ENCODE measurements at places on chromosomes 2 and 18.

DNA sequence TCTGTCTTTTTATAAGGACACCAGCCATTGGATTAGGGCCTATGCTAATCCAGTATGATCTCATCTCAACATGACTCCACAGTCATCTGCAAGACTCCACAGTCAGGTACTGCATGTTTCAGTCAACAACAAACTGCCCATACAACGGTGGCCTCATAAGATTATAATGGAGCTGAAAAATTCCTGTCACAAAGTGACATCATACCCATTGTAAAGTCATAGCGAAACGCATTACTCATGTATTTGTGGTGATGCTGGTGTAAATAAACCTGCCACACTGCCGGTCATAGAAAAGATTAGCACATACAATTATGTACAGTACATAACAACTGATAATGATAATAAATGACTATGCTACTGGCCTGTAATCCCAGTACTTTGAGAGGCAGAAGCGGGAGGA, 102.2 kb downstream of the TEX51 start:
- DNase-seq = no peak

DNA sequence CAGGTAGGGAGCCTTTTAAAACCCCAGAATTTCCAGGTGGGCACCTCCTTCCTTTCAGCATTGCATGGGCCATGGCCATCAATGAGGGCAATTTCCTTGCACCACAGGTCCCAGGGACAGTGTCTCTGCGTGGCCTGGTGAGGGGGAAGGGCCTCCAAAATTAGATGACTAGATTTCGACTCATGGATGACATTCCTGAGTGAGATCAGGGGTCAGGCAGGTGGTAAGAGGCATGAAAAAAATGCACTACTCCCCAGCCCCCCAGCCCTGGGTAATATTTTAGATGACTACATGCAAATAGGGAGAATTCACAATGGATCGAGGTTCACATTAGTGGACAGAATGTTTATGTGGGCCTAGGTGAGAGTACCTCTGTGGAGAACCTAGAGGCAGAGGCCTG, 19.0 kb upstream of the IGFBP5 start:
- no peak for DNase-seq

DNA sequence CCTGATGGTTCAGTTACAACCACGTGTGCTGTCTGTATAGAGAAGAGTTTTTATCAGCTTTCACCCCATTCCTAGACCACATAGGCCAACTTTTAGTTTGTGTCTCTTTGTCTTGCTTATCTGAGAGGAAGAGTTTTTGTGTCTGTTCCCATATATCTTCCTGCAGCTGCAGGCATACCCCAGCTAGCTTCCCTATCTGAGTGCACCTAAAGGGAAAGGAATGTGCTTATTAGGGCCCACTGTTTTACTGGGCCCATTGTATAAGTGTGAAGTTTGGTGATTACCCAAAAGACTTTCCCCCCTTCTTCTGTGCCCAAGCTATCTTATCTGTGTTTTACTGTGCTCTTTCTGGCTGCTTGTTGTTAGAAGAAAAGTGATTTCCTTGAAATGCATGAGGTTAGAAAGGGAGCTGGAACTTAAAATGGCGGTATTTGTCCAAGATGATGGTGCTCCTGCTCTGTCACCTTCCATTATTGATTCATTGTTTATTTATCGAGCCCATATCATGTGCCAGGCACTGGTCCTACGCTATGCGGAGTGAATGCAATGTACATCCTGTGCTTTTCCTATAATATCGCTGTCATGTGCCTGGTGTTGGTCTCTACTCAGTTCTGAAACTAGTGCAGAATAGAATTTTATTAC, 57.2 kb downstream of the NYAP2 start:
- DNase-seq = no peak

DNA sequence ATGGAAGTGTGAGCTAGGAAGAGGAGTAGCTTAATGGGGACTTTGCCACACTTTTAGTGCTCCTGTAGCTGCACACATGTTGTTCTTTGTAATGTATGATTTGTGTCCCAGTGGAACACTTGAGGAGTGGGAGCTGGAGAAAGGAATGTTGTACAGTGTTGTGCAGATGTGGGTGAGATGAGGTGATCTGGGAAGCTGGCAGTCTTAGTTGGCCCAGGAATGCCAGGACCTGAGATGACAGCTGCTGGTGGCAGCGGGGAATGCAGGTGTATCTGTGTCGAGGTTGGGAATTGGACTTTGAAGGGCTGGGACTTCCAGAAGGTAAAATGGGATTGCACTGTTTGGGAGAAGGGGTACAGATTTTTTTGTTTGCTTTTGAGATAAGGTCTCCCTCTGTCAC, 23.6 kb downstream of the NEDD4L start:
- no peak for DNase-seq

DNA sequence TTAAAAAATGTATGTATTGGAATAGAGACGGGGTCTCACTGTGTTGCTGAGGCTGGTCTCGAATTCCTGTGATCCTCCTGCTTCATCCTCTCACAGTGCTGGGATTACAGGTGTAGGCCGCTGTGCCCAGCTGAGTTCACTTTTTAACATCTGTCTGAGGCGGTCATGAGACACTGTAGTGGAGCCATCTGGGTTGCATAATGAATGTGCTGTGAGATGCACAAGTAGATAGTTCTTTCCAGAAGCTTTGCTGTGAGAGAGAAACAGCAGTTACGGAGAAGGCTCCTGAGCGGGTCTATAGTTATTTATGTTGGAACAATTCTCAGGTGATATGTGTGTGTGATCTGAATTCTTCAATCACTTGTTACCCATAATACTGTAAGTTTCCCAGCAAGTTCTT, 3.1 kb downstream of the RMC1 start:
- DNase-seq = no peak

DNA sequence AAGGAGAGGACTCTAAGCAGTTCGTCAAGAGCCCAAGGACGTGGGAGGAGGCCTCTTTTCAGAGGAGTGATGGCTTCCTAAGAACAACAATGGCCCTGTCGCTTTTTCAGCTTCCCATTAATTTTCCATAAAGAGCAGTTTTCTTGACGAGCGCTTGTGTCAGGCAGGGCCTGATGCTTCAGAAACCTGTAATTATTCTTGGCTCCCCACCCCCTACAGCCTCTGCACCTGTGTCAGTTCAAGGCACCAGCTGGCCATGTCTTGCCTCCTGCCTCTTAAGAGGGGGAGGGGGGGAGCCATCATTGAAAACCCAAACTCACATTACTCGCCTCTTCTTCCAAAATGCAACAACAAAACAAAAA, 32.3 kb downstream of the KLF7 start:
- no peak for DNase-seq

GRCh38 chr18:68482815-68483214, 232.1 kb downstream of the TMX3 start:
- no peak for DNase-seq

DNA sequence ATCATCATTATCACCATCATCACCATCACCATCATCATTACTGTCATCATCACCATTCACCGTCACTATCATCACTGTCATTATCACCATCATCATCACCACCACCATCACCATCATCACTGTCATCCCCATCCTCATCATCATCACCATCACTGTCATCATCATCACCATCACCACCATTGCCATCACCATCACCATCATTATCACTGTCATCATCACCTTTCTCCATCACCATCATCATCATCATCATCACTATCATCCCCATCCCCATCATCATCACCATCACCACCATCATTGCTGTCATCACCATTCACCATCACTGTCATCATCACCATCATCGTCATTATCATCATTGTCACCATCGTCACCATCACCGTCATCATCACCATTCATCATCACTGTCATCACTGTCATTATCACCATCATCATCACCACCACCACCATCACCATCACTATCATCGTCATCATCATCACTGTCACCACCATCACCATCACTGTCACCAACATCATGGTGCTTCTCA, 9.8 kb downstream of the HPCAL1 start:
- DNase-seq = no peak

DNA sequence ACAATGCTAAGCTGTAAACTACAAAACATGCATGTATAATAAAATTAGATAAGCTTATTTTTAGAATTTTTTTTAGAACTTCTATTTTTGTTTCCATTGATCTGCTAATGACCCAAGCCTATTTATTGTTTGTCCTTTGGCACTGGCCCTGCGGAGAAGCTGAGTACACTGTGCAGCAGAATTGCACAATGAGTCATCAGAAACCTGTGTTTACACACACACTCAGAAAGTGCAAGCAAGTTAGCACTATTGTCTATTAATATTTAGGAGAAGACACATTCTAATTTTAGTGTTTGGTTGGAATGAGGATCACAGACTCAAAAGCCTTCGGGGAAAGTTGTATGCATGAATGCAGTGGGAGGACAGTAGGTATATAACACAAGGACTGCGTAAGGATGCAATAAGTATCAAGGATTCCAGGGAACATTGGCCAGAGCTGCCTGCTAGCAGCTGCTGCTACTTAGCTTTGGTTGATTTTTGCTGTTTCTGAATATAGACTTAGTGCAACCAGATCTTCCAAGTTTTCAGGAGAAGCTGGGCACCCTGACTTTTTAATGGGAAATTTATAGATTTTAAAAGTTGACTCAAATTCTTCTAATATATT, 128.2 kb downstream of the KCNH7 start:
- no peak for DNase-seq

DNA sequence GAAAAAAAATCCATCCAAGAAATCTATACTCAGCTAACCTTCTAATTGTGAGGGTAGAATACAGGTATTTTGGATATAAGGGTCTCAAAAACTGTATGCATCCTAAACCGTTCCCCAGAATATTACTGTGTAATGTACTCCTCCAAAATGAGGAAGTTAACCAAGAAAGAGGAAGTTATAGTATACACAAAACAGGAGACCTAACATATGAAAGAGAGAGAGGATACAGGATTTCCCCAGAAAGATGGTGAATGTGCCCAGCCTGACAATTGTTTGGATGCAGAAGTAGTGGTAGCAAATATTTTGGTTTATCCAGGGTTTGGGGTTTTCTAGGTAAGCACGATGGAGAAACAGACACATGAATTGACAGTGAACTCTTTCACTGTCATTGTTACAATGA, 50.6 kb downstream of the GALNT3 start:
- DNase-seq = no peak

DNA sequence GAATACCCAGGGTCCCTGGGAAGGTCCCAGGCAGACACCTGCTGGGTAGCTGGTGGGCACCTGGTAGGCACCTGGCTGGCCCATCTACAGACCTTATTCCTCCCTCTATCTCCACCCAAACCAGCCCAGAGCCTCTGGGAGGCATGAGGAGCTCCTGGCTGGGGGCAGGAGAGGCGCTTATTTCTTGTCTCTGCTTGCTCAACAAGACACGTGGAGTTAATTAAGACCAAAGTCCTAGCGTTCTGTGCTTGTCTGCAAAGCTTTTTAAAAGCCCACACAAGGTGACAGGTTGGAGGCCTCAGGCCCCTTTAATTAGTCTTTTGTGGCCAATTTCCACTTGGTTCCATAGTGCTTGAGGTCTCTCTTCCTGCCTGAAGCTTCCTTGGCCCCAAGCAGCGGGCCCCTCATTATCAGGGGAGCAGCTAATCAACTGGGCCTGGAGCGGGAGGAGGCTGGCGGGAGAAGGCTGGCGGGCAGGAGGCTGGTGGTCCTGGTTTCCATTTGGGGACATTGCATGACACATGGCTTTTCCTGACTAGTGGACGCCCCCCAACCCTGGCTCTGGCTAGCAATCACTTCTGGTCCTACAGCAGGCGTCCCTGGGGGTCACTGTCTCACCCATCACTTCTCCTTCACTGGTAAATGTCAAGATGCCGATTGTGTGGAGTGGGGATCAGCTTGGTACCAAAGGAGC, 65.4 kb upstream of the HDAC4 start:
- no peak for DNase-seq

DNA sequence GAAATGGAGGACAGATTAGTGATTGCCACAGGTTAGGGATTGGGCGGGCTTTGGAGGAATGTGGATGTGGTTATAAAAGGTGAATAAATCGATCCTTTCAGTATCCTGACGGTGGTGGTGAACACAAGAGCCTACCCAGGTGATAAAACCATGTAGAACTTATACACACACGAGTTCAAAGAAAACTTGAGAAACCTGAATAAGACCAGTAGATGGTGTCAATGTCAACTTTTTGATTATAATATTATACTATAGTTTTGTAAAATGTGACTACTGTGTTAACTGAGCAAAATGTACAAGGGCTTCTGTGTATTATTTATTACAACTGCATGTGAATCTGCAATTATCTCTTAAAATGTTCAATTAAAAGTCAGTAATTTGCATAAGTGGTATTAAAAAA, 136.3 kb downstream of the ERBB4 start:
- DNase-seq = no peak

DNA sequence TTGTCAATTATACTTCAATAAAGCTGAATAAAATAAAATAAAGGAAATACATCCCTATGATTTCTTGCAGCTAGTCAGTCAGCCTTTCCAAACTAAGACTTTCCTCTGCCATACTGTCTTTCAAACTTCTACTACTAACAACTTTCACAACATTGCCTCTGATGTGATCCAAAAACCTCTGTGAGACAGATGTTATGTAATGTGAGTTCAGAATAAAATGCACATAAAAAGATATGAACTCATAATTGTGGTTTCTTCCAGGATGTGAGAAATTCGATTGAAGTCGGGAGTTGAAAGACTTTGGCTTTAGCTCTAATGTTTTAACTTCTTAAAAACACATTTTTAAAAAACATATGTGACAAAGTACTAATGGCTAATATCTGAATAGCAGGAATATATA, 98.7 kb downstream of the PIGN start:
- no peak for DNase-seq

- DNase-seq = no peak
These were observed 500.9 kb upstream of the NXPH2 start for GRCh38 chr2:139281124-139281523.

- no peak for DNase-seq
These were observed 3.5 kb downstream of the MXD1 start for GRCh38 chr2:69918401-69918800.

GRCh38 chr2:118078734-118079133, 9.5 kb upstream of the INSIG2 start:
- no peak for DNase-seq

- DNase-seq = no peak
These were observed 165.3 kb downstream of the RNF152 start for GRCh38 chr18:61727241-61728193.

DNA sequence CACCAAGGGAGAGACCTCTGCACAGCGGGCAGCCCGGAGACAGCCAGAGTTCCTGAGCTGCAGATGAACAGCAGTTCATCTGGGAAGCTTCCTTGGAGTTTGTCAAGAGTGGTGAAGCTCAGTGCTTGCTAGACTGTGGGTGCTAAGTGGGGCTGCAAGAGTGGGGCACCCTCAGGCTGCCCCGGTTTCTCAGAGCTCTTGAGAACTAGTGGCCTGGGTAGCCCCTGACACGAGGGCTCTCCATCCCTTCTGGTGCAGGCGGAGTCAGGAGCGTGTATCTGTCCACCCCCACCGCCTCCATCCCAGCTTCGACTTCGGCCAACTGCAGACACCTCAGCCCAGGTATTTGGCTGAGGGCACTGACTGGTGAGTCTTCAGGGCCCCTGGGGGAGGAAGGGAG, 222.0 kb downstream of the LOXHD1 start:
- DNase-seq = no peak

GRCh38 chr2:207112383-207112782, 53.4 kb downstream of the KLF7 start:
- DNase-seq = no peak
